ENCODE measurements at places on chromosomes 12 and 14.

DNA sequence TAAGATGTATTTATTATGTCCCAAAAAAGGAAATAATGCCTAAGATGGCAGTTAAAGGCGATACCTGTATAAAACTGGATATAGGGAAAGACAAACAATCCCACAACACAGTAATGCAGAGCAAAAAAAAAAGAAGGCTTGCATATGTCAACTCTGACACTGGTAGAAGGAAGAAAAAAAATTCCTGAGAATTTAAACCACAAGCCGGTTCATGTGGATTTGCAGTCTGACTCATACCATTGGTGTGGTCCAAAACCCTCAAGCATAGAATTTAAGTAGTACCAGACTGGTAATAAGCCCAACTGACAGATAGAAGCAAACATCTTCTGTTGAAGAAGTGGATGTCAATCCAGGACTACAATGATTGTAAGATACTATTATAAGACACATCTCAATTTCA lies 7.2 kb downstream of the DNAI7 start:
- no peak for DNase-seq

- DNase-seq = no peak
Observed at GRCh38 chr14:92360651-92361370, 37.8 kb downstream of the SLC24A4 start.

GRCh38 chr12:5505751-5506150 lies 73.8 kb downstream of the NTF3 start:
- no peak for DNase-seq

- no peak for DNase-seq
Observed at GRCh38 chr14:32826404-32827082, 112.1 kb upstream of the NPAS3 start.

DNA sequence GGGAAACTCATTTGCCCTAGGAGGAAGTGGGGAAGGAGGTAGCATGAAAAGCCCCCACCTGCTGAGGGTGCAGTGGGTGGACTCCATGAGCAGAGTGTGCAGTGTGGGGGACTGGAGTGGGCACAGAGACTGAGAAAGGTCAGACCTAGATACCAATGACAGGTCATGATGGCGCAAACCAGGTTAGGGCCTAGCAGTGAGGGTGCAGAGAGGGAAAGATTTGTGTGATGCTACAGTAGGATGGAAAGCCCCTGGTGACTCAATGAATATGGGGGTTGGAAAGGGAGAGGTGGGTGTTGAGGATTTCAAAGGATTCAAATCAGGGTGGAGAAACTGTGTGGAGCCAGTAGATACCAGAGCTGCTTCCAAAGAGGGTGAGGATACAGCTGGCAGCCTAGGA lies 319.2 kb downstream of the DPF3 start:
- no peak for DNase-seq

- no peak for DNase-seq
Observed at GRCh38 chr12:100899301-100899700, 104.7 kb downstream of the ANO4 start.

GRCh38 chr12:51247523-51248206 lies 9.0 kb downstream of the DAZAP2 start:
- DNase-seq = no peak

GRCh38 chr12:53295891-53296219 lies 513 bp downstream of the PFDN5 start:
- no peak for DNase-seq

DNA sequence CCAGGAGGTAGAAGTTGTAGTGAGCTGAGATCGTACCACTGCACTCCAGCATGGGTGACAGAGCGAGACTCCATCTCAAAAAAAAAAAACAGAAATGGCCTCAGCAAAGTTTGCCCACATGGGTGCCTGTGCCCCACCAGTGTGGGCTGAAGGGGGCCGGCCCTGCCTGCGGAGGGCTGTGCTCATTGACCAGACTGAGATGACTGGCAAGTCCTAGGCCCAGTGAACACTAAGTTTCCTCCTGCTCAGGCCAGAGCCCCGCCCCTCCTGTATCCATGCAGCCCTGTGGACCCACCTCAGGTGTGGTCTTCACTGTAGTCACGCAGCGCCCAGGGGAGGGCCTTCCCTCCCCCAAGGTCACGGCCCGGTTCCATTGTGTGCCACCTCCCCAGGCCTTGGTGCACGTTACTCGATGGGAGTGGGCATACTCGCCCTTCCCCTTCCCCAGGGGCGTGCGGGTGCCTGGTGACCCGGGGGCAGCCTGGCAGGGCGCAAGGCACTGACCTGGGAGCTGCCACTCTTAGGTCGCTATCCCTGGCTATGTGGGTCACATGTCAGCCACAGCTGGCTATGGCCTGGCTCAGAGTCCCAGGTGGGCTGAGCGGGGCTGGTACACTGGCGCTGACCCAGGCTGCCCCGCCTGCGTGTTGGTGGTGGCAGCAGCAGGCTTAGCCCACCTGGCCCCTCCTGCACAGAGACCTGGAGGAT lies 16.1 kb downstream of the INF2 start:
- no peak for DNase-seq

DNA sequence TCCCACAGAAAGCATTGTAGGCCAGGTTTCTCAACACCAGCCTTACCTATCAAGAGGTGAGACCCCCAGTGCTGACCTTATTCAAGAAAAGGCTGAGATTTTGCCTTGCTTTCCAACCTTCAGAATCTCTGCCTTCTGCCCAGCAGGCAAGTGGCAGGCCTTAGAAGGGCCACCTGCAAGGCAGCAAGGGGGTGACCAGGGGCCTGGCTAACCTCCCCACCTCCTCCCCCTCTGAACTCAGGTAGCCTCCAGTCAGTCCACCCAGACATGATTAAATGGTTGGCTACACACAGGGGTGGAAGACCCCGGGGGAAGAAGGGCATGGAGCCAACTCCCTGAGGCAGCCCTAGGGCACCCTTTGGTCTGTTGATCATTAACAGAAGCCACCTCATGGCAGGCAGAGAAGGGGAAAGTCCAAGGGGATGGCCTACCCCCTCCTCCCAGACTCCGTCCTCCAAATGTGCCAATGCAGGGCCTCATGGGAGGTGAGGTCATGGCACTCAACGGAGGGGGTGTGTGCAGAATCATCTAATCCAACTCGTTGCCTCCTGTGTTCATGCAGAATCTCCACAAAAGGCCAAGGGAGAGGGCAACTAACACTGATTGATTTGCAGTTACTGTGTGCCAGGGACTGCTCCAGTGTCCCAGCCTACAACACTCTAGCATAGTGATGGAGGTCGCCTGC lies 8.5 kb downstream of the ZFP36L1 start:
- no peak for DNase-seq

DNA sequence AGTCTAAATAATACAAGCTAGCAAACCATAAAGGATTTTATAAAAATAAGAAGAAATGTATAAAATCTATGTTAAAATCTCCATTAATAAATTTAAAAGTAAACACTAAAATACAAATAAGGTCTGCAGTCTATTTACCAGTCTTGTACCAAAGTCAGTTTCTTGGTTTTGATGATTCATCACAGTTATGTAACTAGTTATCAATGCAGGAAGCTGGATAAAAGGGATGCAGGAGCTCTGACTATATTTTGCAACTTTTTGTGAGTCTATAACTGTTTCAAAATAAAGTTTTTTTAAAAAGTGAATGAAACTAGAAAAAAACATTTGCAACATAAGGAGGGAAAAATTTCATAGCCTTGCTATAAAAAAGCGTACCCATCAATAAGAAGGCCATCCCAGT lies 151.5 kb downstream of the DERA start:
- no peak for DNase-seq

DNA sequence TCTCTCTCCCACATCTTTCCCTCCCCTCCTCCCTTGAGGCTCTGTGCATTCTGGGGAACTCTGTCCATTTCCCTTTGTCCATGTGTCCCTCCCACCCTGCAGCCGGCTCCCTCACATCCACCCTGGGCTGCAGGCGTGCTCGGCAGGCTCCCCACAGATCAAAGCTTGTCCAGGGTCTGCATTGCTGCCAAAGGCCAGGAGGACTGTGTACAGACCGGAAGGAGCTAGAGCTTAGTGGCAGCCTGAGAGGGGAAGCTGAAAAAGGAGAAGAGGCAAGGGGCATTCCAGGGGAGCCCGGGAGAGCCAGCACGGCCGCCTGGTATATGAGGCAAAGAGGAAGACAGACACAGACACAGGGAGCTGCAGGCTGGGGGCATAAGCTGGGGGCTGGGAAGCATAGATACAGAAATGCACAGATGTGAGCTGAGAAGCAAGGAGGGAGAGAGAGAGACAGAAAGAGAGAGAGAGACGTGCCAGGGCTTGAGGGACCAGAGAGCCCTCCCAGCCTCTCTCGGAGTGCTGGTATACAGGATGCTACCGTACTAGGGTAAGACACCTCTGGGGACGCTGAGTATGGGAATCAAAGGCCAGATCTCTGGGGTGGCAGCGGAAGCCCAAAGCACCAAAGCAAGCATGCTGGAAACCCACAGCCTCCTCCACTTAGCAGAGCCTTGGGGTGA lies 3.3 kb downstream of the CD4 start:
- no peak for DNase-seq

- DNase-seq = no peak
Observed at GRCh38 chr14:77104393-77104792, 6.3 kb downstream of the CIPC start.

- no peak for DNase-seq
Observed at GRCh38 chr12:269191-269590, 6.6 kb upstream of the SLC6A13 start.

DNA sequence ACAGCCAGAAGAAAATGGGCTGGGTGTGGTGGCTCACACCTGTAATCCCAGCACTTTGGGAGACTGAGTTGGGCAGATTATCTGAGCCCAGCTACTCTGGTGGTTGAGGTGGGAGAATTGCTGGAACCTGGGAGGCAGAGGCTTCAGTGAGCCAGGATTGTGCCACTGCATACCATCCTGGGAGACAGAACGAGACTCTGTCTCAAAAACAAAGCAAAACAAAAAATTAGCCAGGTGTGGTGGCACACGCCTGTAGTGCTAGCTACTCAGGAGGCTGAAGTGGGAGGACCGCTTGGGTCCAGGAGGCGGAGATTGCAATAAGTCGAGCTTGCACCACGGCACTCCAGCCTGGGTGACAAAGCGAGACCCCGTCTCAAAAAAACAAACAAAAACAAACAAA lies 3.8 kb upstream of the EMP1 start:
- no peak for DNase-seq

DNA sequence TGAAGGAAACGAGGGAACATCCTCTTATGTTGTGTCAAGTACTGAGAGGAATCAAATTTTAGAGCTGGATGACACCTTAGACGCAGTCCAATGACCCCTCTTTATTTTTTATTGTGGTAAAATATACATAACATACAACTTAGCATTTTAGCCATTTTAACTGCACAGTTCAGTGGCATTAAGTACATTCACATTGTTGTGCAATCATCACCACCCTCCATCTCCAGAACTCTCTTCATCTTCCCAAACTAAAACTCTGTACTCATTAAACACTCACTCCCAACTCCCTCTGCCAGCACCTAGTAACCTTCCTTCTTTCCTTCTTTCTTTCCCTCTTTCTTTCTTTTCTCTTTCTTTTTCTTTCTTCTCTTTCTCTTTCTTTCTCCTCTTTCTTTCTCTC lies 97.2 kb upstream of the SLC24A4 start:
- DNase-seq = no peak

DNA sequence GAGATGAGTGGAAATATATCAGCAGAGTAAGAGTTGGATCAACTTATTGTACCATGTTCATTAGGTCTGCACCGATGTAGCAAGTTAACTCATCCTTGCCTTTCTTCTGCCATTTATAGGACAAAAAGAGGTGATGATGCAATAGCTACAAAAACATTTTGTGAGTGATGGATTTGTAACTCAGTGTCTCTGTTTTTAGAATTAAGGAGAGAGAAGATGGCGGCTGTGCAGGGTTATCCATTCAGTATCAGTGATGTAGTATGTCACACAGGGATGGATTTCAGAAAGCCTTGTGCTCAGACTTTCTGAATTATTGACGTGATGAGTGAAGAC lies 62.1 kb upstream of the GNPNAT1 start:
- no peak for DNase-seq

- DNase-seq = no peak
Observed at GRCh38 chr12:102811110-102811737, 105.8 kb downstream of the PAH start.

GRCh38 chr12:26855337-26855736 lies 22.3 kb upstream of the ITPR2 start:
- DNase-seq = no peak

DNA sequence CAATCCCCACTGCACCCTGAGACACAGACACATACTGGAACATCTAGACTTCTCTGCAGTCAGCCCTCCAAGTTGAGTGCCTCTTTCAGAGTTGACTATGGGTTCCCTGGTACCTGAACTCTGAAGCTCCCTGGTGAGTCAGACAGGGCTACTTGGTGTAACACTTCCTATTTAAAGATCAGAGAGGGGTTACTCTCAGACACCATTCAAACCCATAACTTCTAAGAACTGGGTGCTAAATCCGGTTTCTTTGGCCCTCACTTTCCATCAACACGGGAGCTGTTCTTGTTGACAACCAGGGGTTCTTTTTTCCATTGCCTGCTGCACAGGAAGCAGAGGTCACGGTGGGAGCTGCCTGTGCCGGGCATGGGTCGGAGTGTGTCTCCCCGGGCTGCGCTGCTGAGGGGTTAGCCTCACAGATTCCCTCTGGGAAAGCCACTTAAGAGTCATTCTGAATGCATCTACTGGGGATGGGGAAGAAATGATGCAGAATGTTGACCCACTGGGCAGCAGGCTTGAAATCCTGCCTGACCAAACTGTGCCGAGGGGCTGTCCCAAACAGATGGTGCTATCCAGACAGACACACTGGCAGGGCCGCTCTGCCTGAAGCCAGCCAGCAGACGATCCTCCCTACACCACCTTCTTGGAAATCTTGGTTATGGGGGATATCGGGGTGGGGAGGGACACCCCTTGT lies 74.1 kb downstream of the PITPNM2 start:
- DNase-seq = peak; percentile 68

- no peak for DNase-seq
Observed at GRCh38 chr12:76117067-76117691, 32.7 kb upstream of the NAP1L1 start.

GRCh38 chr14:75242546-75243273 lies 35.9 kb upstream of the FOS start:
- DNase-seq = no peak

- peak; percentile 23 for DNase-seq
Observed at GRCh38 chr14:65170768-65171507, 68.6 kb upstream of the MAX start.

GRCh38 chr12:55719371-55719770 lies 822 bp upstream of the RDH5 start:
- DNase-seq = no peak

- DNase-seq = no peak
Observed at GRCh38 chr14:56161658-56162057, 43.4 kb downstream of the PELI2 start.

DNA sequence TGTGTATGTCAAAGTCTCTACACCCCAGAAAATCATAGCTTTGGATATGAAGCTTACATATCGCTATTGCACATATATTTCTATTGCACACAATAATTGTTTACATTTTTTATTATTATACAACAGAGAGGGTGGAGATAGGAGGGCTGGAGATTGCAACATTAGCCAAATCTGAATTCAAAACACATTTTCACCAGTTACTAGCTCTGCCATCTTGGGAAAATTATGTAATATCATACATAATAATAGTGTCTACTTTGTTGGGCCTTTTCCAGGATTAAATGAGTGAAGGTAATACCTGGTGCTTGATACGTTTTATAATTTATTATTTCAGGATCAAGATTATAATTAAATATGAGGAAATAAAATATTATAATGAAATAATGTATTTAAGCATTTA lies 507.4 kb upstream of the TBX3 start:
- no peak for DNase-seq

- DNase-seq = no peak
Observed at GRCh38 chr12:85741046-85741445, 95.2 kb downstream of the RASSF9 start.

GRCh38 chr12:51198568-51199365 lies 19.1 kb downstream of the POU6F1 start:
- DNase-seq = no peak
